Muscle of arm (tissue), 14 donors: ENCODE measurements at places on chromosomes 2 and 18. TPM values are rescaled to one million over a fixed set of nuclear protein-coding genes. Genes with fewer than 3 reads are reported as not detected.

DNA sequence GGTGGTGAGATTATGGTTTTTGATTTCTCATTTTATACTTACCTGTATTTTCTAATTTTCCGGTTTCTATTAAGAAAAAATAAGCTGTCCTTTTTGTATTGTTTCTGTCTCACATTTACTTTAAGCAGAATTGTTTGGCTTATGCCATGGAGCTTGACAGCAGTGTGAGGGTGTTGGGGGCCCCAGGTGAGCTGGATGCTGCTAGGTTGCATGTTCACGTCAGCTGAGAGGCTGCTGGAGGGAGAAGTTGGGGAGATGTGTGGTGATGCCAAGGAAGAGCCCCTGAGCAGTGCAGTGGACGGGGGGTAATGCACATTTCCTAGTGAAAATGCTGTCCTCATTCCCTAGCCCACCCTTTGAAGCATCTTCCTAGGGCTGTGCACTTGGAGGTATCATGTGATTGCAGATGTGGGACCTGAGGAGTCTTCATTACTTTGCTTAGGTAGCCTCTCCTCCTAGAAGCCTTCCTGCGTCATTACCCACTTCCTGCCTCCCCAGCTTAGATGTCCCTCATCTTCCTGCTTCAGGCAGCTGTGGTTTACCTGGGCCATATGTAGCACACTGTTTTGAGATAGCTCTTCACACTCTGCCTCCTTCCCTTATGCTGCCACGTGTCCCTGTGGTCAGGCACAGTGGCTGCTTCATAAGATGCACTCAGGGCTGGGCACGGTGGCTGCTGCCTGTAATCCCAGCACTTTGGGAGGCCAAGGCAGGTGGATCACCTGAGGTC is 16.2 kb downstream of the ATG16L1 start:
- no peak for DNase-seq

The NXPH2 gene
- 13.7 TPM for polyA plus RNA-seq

DNA sequence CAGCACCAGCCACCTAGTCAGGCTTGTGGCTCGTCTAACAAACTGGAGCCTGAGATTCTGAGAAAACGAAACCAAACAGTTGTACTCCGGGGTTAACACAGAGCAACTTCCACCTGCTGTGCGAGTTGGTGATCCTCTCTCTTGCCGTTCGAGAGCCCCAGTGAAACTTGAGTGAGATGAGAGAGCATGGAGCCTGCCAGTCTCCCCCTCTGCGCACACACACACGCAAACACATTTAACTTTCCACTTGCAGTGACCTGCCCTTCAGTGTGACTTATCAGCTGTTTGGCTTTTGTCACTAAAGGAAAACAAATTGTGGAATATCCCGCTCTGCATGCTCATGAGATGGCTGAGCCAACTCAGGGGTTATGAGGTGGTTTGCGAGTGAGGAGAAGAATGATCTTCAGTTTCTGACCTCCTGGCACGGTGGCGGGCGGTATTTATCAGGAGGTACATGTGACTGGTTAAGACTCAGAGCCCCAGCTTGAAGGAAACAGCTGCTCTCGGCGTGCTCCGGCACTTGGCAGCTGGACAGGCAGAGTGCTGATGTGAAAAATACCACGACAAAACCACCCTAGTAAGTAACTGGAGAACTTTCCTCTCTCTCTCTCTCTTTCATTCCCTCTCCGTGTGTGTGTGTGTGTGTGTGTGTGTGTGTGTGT is at the start of gene RASGRP3:
Gene RASGRP3, plus strand, starts transcription at position 519 of the 662 bp plus-strand sequence. CDS start 38,488 bp downstream, outside the sequence.
- DNase-seq: peak; percentile 88

DNA sequence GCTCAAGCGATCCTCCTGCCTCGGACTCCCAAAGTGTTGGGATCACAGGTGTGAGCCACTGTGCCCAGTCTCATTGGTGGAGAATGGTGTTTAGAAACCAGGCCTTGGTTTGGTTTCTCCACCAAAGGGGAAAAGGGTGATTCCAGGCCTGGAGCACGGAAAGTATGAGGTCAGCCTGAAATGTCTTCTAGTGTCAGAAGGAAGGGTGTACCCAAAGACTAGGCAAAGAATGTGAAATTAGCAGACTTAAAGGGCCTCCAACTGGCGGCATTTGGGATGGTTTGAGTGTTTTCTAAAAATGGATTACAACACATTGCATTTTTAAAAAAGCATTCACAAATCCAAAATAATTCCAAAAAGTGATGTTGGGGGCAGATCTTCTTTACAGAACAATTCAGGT is 139.6 kb downstream of the SH3BP4 start:
- DNase-seq: no peak

GRCh38 chr18:6482198-6482977 is 67.7 kb upstream of the L3MBTL4 start:
- DNase-seq: peak; percentile 69

GRCh38 chr18:13366131-13366530 is 147.6 kb downstream of the LDLRAD4 start:
- no peak for DNase-seq

The ZCCHC2 gene
- 8.0 TPM for polyA plus RNA-seq
